ENCODE measurements at places on chromosomes 2 and 18. TPM values are rescaled to one million over a fixed set of nuclear protein-coding genes. Genes with fewer than 3 reads are reported as not detected.

The EPHA4 gene
- total RNA-seq, result 12.8 TPM

The PJVK gene
- 9.4 TPM for total RNA-seq

The CDKL4 gene
- total RNA-seq, result 0.33 TPM

The PSTPIP2 gene
- total RNA-seq, result 6.4 TPM

The ANKRD23 gene
- total RNA-seq, result 3.5 TPM

GRCh38 chr2:8575038-8575833 lies 106.6 kb upstream of the ID2 start:
- H3K27ac ChIP-seq, result peak overlapping the region; percentile 70
- no peaks in the 10 kb centered on the region for H3K4me1 ChIP-seq
- peak overlapping the region; percentile 19 for H3K4me3 ChIP-seq
- no peaks in the 10 kb centered on the region for H3K36me3 ChIP-seq

DNA sequence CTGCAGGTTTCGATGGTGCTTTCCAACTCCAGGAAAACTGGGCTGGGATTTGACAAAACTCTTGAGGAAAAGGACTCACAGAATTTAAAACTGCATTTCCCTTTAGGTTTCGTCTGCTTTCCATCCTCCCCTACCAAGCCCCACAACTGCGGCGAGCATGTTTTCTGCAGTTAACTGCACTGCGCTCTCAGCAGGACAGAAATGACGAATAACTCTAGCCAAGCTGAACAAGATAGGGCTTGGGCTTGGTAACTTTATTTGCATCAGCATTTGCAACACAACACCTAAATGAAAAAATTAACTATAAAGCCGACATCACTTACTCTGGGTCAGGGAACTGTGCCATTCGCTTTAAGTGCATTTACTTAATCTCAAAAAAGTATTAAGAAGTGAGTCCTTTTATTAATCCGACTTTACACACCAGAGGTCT lies 669 bp upstream of the PIKFYVE start:
- H3K27me3 ChIP-seq, result no peaks in the 10 kb centered on the region
- DNase-seq, result no peak
- H3K27ac ChIP-seq, result peak overlapping the region; percentile 97
- no peaks in the 10 kb centered on the region for H3K36me3 ChIP-seq

DNA sequence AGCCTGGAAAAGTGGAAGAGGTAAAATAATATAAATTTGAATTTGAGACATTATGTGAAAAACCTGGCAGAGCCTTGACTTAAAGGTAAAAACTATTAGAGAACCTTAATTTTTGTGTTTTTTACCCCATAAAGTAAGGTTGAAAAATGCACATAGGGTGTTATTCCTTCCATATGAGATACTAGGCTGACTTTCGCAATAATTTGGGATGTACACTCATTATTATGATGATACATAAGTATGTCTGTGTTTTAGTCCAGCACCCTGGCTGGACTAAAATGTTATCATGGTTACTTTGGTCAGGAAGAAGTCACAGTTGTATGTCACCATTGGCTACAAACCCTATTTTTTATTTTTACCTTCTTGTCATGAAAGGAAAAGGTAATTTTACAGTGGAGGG lies 19.8 kb downstream of the NEMP2 start:
- no peaks in the 10 kb centered on the region for H3K27me3 ChIP-seq
- H3K4me3 ChIP-seq, result no peak overlapping the region
- H3K36me3 ChIP-seq, result no peaks in the 10 kb centered on the region
- no peak for DNase-seq

- DNase-seq, result no peak
- H3K27me3 ChIP-seq, result no peaks in the 10 kb centered on the region
- H3K27ac ChIP-seq, result no peak overlapping the region
- H3K4me1 ChIP-seq, result no peaks in the 10 kb centered on the region
- no peaks in the 10 kb centered on the region for H3K36me3 ChIP-seq
- no peak overlapping the region for H3K4me3 ChIP-seq
Observed at GRCh38 chr2:189074506-189074905, 100.3 kb downstream of the COL3A1 start.

DNA sequence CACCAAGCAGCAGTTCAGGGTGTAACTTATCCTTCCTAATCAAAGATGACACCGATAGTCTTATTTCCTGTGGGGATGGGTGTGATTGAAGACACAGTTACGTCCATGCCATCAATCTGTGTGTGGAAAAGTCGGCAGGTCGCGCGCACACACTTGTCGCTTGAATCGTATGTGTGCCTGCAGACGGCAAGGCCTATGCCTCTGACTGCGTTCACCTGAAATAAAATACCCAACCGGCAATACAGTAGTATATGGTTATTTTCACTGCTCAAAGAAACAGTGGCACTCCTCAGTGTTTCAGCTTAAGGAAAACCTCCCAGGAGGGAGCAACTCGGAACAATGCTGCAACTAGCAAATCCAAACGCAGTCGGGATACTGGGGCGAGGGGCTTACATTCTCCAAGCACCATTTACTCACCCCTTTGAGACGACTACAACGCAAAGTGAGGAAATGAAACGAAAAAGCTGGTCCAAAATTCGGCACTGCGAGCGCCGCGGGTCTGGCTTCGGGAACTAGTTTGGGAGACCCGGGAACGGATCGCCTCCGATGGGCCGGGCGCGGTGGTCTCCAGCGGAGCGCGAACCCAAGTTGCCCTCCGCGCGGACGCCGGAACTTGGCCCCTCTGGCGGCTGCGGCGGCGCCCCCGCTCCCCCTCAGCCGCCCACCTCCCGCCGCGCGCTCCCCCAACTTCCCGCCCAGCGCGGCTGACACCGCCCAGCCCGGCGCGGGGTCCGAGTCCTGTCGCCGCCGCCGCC lies 675 bp downstream of the PRKD3 start:
- H3K4me3 ChIP-seq, result peak overlapping the region; percentile 93
- H3K4me1 ChIP-seq, result no peaks in the 10 kb centered on the region
- no peak for DNase-seq
- H3K36me3 ChIP-seq, result no peaks in the 10 kb centered on the region

DNA sequence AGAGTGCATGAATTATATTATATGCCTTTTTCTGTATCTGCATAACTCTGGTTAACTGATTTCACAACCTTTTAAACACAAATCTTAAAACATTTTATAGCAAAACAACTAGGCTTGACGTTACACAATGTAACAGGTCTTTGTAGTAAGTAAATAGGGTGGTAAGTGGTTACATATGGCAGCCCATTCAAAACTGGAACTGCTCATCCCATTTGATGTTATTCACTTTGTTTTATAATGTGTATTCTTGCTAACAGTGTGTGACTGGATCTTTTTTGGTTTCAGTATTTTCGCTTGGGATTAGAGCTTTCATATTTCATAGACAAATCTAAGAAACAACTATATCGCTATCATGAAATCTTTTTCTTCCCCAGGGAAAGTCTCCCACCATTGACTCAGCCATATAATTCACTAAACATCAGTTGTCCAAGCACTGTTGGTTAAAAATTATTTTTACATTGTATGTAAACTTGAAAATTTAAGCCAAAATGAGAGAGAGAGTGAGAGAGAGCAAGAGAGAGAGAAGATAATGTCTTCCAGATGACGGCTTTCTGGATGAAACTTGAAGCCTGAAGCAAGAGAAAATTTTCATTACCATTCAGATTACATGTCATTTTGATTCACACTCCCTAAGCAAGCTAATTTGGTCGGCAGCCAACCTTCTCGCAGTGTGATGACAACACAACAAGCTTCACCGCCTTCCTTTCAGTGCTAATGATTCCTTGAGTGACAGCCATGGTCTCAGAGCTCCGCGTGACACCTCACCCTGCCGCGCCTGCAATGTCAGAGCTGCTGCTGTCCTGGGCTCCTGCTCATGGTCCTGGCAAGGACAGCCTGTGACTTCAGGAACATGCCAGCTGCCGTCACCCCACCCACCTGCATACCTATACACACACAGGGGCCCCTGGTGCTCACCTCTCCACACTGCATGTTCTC lies 946.9 kb upstream of the SOX11 start:
- H3K27me3 ChIP-seq, result no peaks in the 10 kb centered on the region
- DNase-seq, result no peak
- H3K4me3 ChIP-seq, result no peak overlapping the region

- H3K27me3 ChIP-seq, result no peaks in the 10 kb centered on the region
- no peaks in the 10 kb centered on the region for H3K36me3 ChIP-seq
- H3K4me1 ChIP-seq, result no peaks in the 10 kb centered on the region
- H3K27ac ChIP-seq, result no peak overlapping the region
- DNase-seq, result no peak
- H3K4me3 ChIP-seq, result no peak overlapping the region
Observed at GRCh38 chr2:224263571-224264043, 138.3 kb downstream of the FAM124B start.

DNA sequence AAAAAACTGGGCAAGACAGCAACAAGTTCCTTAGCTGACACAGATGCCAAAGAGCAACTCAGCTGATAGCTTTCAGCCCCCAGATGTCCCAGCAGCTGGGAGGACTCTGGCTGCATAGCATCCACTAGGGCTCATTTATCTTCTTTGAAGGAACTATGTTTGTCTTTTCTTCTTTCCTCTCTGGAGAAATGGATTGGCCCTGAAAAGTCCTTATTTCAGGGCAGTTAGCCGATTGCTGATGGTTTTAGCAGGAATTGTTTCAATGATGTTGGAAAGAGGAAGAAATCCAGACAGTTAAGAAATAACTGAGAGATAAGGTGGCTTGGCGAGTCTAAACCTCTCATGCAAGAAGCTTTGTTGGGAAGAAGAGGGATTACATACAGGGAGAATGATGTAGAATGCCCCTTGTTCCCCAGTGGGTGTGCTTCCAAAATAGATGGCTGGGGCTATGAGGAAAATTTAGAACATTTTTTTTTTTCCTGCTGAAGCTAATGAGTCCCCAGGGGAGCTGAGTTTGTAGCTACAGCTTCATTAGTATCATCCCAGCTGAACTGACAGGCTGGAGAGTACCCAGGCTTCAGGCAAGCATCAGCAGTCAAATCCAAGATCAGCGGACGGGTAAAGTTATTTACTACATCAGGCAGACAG lies 33.6 kb upstream of the SERPINE2 start:
- no peaks in the 10 kb centered on the region for H3K27me3 ChIP-seq
- H3K4me3 ChIP-seq, result no peak overlapping the region
- no peaks in the 10 kb centered on the region for H3K4me1 ChIP-seq

DNA sequence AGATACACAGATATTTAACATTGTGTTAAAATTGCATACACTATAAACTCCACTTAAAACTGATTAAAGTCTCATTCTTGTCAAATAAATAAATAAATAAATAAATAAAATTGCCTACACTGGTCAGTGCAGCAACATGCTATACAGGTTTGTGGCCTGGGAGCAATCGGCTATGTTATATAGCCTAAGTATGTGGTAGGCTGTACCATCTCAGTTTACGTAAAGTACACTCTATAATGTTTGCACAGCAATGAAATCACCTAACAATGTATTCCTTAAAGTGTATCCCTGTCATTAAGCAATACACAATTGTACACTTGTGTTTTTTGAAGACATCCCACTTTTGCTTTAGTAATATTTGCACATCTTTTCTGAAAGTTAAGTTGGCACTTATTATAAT lies 337.7 kb upstream of the SETBP1 start:
- DNase-seq, result no peak
- no peaks in the 10 kb centered on the region for H3K4me1 ChIP-seq
- H3K27ac ChIP-seq, result no peak overlapping the region
- no peaks in the 10 kb centered on the region for H3K36me3 ChIP-seq
- no peak overlapping the region for H3K4me3 ChIP-seq

- no peaks in the 10 kb centered on the region for H3K36me3 ChIP-seq
- no peak for DNase-seq
- H3K4me1 ChIP-seq, result no peaks in the 10 kb centered on the region
Observed at GRCh38 chr2:99819766-99820165, 322.6 kb downstream of the AFF3 start.

GRCh38 chr18:26978812-26979341 lies 113.4 kb upstream of the AQP4 start:
- H3K27ac ChIP-seq, result no peak overlapping the region
- no peak for DNase-seq
- H3K27me3 ChIP-seq, result no peaks in the 10 kb centered on the region
- no peaks in the 10 kb centered on the region for H3K36me3 ChIP-seq
- no peaks in the 10 kb centered on the region for H3K4me1 ChIP-seq
- no peak overlapping the region for H3K4me3 ChIP-seq

DNA sequence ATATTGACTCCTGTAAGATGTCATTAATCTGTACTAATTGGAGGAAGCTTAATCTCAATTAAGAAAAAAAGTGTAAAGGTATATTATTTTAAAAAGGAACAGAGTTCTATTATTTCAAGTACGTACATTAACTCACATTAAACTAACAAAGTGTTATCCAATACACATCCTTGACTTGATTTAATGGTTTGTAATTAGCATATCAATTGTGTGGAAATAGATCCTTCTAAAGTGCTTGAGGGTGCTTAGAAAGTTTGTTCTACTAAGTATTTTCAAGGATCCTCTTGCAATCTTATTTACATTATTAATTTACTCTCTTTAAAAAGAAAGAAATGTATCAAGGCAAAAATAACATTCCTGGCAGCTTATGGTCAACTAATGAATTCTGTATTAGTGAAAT lies 720.3 kb downstream of the KCNJ3 start:
- H3K4me3 ChIP-seq, result no peak overlapping the region
- H3K27ac ChIP-seq, result no peak overlapping the region
- no peaks in the 10 kb centered on the region for H3K27me3 ChIP-seq
- H3K36me3 ChIP-seq, result no peaks in the 10 kb centered on the region
- H3K4me1 ChIP-seq, result no peaks in the 10 kb centered on the region

- no peaks in the 10 kb centered on the region for H3K36me3 ChIP-seq
- no peak overlapping the region for H3K4me3 ChIP-seq
- DNase-seq, result no peak
- H3K27me3 ChIP-seq, result no peaks in the 10 kb centered on the region
- no peak overlapping the region for H3K27ac ChIP-seq
Observed at GRCh38 chr18:77433076-77433475, 183.4 kb downstream of the GALR1 start.

- H3K4me3 ChIP-seq, result no peak overlapping the region
- no peak for DNase-seq
- H3K36me3 ChIP-seq, result no peaks in the 10 kb centered on the region
- H3K27ac ChIP-seq, result no peak overlapping the region
- H3K4me1 ChIP-seq, result no peaks in the 10 kb centered on the region
- H3K27me3 ChIP-seq, result no peaks in the 10 kb centered on the region
Observed at GRCh38 chr2:18922276-18922675, 332.9 kb upstream of the NT5C1B start.

DNA sequence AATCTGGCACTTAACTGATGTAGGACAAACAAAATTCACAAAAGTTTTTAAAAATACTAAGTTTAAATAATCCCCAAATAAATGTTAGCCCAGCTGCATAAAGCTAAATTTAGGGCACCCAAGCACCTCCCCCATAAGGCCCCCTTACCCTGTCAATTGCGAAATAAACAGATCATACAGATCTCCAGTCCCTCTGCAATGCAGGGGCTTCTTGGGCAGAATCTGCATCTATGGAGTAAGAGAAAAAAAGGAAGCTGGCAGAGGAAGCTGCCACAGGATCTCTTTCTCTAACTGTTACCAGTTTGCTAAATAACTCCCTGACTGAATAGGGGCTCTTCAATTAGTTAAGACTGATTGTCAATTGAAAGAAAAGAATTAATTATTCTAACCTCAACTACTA lies 117.7 kb downstream of the MEMO1 start:
- no peak for DNase-seq
- H3K36me3 ChIP-seq, result no peaks in the 10 kb centered on the region
- no peak overlapping the region for H3K27ac ChIP-seq
- H3K27me3 ChIP-seq, result no peaks in the 10 kb centered on the region

GRCh38 chr2:41234093-41234492 lies 782.2 kb upstream of the SLC8A1 start:
- no peaks in the 10 kb centered on the region for H3K27me3 ChIP-seq
- H3K27ac ChIP-seq, result no peak overlapping the region

GRCh38 chr2:63692002-63692606 lies 103.3 kb downstream of the MDH1 start:
- no peaks in the 10 kb centered on the region for H3K27me3 ChIP-seq
- H3K4me3 ChIP-seq, result no peak overlapping the region
- no peak overlapping the region for H3K27ac ChIP-seq
